ENCODE measurements at places on chromosomes 7 and 10. TPM values are rescaled to one million over a fixed set of nuclear protein-coding genes. Genes with fewer than 3 reads are reported as not detected.

The SH2D4B gene
- not detected for total RNA-seq

DNA sequence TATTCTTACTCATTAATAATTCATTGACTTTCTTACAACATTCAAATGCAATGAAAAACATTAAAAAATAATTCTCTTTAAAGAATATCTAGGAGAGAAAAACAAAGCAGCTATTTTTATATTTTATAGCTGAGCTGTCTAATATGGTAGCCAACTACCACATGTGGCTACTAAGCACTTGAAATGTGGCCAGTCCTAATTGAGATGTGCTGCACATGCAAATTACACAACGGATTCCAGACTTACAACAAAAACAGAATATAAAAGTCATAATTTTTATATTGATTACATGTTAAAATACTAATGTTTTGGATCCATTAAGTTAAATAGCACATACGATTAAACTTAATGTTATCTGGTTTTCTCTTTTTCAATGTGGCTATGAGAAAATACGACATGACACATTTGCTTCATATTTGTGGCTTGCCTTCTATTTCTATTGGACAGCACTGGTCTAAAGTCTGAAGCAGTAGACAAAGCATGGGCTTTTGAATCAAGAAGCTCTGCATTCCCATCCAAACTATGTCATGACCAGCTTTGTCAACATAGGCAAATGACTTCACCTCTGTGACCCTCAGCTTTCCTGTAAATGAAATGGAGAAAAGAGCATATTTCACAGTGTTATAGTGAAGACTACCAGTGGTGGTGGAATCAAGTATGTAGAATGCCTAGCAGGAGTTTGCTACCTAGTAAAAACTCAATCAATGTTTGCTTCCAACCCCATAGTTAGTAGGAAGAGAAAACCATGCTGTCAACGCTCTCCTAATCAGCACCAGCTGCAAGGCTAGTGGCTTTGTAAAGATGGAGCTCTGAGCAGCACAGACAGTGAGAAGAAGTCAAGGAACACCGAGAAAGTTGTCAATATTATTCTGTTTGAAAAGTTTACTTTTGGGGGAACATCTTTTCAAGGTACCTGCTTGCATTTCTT, 37.1 kb upstream of the GDF10 start:
- DNase-seq = peak; percentile 70

DNA sequence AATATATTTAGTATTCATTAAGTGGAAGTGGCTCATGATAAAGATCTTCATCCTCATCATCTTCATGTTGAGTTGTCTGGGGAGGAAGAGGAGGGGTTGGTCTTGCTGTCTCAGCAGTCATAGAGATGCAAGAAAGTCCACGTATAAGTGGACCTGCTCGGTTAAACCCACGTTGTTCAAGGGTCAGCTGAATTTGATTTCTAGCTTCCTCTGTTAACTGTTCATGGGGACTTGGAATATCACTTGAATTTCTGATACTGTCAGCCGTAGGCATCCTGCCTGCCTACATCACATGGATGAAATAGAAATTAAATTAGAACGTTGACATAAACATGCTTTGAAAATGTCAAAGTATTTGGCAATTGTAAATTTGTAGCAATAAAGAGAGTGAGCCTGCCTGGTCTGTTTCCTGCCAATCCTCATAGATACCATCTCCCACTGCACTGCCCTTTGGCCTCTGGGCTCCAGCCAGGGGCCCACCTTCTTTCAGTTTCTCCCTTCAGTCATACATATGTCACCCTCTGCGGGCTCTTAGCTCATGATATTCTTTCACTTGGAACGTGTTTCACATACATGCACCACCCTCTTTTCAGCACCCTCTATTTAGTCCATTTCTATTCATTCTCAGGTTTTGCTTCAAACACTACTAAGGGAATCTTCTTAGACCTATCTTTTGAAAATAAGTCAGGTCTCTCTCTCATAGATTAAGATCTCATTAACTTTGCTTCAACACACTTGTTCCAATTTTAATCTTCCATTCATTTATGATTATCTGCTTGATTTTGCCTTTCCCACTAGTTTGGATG, 376.3 kb downstream of the IPMK start:
- no peak for DNase-seq

DNA sequence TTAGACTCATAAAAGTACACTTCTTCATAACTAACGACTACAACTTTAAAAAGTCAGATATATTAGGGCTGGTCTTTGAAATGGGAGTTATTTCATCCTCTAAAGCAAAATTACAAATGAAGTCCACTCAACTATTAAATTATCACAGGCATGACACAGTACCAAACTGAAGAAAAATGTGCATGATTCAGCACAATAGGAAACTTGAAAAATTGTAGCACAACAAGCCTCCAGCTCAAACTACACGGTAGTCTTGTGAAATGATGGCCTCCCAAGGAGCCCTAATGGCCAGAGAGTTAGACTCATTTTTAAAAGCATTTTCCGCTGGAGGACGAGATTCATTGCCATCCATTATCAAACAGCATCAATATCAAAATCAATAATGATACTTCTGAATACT, 76.4 kb downstream of the MAGI2 start:
- DNase-seq = no peak

- no peak for DNase-seq
These were observed 38.7 kb downstream of the CALML3 start for GRCh38 chr10:5563321-5563961.
